ENCODE measurements at places on chromosomes 3 and 15.

GRCh38 chr3:111745786-111746185 is 113.3 kb upstream of the PHLDB2 start:
- DNase-seq: no peak

DNA sequence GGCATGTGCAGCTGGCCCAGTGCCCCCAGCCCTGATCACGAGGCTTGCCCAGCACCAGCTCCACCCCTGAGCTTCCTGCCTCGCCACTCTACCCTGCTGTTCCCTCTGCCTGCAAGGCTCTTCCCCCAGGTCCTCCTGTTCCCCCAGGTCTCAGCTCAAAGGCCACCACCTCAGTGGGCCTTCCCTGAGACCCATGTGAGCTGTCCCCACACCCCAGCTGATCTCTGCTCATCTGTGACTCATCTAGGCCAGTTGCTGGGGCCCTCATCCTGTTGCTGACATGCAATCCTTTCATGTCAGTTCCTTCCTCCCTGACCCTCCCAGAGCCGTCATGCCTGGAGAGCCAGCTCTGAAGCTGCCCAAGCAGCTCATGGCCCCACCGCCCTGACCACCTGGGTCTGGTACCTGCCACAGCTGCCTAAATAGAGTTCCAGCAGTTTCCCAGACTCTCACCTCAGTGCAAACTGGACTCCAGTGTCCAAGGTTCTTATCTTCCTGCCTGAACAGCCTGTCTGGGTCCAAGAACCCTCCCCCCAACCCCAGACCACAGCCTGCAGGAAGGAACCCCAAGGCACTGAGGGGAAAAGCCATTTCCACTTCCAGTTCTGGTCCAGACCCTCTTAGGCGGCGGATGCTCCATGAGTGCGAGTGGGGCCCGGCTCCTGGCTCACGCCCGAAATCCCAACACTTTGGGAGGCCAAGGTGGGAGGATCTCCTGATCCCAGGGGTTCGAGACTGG is 116.6 kb upstream of the IQSEC1 start:
- DNase-seq: peak; percentile 19

- no peak for DNase-seq
Observed at GRCh38 chr3:136437043-136437442, 186.9 kb downstream of the PCCB start.

DNA sequence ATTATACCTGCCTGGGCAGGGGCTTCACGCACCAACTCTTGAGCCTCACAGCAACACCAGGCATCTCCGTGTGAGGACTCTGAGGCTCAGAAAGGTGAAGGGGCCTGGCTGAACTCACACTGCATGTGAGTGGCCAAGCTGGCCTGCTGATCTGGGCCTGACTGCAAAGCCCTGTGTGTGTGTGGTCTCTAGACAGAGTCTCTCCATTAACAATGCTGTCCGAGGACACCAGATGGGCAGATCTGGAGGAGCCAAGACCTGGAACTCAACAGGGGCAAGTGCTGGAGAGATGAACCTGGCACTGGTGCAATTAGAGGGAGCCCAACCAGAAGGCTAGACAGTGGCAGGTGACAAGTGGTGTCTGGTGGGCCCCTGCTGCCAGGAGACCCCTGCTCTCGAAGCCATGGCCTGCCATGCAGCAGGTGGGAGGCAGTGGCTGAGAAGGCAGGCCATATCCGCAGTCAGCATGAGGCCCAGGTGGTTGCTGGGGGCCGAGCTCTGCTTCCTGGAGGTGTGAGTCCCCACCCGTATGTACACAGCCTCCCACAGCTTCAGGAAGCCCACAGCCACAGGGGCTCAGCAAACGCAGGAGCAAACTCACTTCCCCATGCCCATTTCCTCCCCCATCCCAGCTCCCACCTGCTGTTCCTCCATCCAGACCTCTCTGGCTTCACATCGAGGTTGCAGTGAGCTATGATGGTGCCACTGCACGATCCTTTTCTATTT is 39.0 kb downstream of the CYP11A1 start:
- no peak for DNase-seq

GRCh38 chr3:15099364-15100098 is 583 bp upstream of the RBSN start:
- no peak for DNase-seq

DNA sequence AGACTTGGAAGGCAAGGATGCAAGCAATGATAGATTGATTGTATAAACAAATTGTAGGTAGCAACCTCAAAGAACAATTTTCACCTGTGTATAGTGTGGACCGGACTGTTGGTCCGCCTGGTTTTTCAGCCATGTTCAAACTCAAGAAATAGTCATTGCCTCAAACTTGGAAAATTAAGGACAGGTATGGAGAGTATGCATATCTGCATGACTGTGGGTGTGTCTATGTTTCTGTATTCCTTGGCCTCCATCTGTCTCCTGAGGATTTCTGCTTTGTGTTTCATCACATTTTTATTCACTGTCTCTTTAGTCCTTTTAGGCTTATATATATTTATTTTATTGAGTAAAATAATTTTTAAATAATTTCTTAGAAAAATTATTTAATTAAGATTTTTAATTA is 53.9 kb upstream of the RASA2 start:
- DNase-seq: no peak
